ENCODE measurements at places on chromosomes 2 and 18.

GRCh38 chr2:11410101-11410500 is 55.9 kb downstream of the E2F6 start:
- no peak for DNase-seq

DNA sequence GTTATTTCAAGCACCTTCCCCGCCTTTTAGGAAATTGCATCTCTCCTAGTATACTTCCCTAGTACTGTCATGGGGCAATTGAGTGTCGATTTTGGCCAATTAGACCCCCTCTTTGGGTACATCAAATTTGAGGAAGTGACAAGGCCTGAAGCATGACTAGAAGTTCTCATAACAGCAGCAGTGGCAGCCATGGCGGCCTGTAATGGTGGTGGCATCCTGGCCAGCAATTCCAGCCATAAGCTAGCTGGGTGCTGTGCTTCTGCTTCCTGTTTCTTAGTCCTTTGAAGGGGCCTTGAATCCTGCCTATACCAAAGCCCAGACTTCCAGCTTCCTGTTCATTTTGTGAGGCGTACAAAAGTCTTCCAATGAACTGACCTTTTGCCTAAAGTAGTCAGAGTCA is 523.1 kb downstream of the PLCL1 start:
- DNase-seq = no peak

- DNase-seq = no peak
Observed at GRCh38 chr2:9692456-9693195, 61.8 kb upstream of the YWHAQ start.

DNA sequence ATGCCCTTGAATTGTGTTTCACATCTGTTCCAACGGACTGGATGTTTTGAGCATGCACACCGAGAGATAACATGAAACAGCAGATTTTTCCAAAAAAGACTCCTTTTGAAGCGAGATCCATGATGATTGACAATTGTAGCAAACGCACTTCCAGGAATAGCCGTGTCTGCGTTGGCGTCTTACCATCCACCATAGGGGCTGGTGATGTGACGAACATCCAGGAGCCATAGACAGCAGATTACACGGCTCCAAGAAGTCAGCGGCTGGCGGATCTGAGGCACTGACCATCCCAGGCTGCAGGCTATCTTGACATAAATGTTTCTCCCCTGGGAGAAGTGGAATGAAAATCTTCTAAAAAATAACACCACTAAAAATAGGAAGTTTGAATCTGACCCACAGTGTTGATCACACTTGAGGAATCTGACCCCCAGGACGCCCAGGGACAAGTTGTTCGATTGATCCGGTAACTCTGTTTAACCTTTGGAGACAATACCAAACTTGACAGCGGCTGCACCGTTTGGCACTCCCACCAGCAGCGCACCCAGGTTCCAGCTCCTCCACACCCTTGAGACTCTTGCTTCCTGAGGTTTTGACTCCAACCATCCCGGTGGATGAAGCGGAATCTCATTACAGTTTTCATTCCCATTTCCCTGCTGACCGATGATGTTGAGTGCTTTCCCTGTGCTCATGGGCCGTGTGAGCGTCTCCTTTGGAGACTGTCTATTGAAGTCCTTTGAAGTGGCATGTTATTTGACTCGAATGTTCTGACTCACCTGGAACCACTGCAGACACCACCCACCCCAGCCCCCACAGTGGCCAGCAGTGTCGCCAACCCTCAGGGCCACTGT is 140.0 kb upstream of the GPC1 start:
- no peak for DNase-seq

DNA sequence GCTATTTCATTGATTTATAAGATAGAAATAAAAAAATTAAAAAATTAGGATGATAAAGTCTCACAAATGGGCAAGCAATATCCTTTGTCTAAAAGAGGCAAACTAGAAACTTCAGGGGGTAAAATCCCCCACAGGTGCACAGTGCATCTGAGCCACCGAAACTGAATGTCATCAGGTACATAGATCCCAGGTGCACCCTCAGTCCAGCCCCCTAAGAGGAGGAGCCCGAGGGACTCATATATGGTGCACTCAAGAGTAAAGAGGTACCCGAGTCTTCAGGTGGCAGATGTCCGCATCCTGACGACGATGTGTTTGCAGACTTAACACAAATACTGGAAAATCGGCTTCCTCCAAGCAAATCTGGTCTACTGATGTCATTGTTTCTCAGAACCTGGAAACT is 11.3 kb downstream of the QPCT start:
- DNase-seq = no peak

- DNase-seq = peak; percentile 30
Observed at GRCh38 chr2:96174251-96175144, 29.3 kb upstream of the DUSP2 start.

- DNase-seq = no peak
Observed at GRCh38 chr2:6971502-6971901, 54.3 kb downstream of the RNF144A start.

GRCh38 chr2:182522405-182522896 is 95.6 kb upstream of the PDE1A start:
- DNase-seq = no peak

GRCh38 chr2:172865422-172865821 is 129.8 kb downstream of the RAPGEF4 start:
- no peak for DNase-seq

DNA sequence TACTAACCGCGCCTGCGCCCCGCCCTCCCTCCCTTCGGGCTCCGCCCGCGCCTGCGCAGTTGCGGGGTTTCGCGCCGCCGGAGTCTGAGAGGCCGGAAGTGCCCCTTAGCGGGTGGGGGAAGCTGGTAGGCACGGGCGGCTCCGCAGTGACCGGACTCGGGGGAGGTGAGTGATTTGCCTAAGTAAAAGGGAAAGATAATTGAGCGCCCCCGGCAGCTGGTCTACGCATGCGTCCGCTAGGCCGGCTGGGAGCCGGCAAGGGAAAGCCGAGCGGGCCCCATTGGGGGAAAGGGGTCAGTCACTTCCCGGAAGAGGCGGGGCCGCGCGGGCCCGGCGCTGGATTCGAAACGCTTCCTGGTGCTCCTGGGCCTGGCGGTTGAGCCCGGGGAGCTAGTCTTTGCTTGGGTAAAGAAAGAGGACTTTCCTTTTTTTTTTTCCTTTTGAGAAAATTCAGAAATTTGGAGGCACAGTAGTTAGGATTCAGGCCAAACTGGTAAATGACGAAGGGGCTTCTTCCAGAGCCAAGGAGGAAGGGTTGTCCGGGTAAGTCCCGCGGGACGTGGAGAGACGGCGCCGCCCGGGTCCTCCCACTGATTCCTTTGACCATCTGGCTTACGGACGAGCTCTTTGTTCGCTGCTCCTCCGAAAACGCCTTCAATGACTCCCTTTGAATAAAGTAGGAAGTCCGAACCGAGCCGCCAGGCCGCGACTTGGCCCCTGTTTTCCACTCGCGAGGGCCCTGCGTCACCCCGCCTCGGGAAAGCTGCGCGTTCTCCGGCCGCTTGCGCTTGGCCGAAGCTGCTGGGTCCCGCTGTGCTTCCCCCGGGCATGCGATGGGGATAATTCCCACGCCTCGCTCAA is at the start of the genes GEN1 and SMC6:
Gene GEN1, plus strand, starts transcription at position 336 of the 861 bp plus-strand sequence. CDS start 5,806 bp downstream, outside the sequence.
Gene SMC6, minus strand, starts transcription at position 8 of the 861 bp plus-strand sequence. CDS start 7,864 bp downstream, outside the sequence.
- peak; percentile 91 for DNase-seq

DNA sequence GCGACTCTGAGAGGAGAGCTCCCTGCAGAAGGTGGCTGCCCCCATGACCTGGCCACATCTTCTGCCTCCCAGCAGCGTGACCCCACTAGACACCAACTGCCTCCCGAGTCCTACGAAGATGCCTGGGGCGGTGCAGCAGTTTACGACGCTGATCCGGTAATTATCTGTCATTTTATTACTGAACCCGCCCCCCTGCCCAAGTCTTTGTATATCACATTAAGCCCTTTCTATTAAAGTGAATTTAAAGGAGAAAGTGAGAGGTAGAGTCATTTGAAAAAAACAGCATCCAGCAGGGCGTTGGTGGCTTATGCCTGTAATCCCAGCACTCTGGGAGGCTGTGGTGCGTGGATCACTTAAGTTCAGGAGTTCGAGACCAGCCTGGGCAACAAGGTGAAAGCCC is 33.4 kb downstream of the ABCG8 start:
- DNase-seq = no peak

GRCh38 chr2:140797718-140798117 is 1333.1 kb downstream of the LRP1B start:
- no peak for DNase-seq

- DNase-seq = no peak
Observed at GRCh38 chr2:158914731-158915130, 53.7 kb upstream of the TANC1 start.

GRCh38 chr2:88896971-88897370 is 205.5 kb downstream of the RPIA start:
- DNase-seq = no peak

DNA sequence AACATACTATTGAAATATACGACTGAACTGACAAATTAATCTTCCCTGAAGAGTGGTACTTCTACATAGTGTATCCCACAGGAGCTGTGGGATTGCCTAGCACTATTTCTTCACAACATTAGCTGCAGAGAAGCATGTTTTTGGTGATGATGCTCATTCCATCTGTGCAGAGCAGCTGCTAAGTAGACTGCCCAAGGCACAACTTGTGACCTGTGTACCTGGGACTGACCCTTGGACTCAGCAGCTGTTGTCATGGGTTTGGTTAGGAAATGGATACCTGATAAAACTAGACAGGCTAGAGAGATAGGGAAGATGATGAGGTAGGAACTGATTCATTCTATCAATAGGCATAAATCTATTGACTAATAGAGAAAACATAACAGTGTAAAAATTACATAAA is 1204.0 kb downstream of the DSC3 start:
- DNase-seq = no peak

- no peak for DNase-seq
Observed at GRCh38 chr18:42131066-42131929, 176.3 kb downstream of the PIK3C3 start.

DNA sequence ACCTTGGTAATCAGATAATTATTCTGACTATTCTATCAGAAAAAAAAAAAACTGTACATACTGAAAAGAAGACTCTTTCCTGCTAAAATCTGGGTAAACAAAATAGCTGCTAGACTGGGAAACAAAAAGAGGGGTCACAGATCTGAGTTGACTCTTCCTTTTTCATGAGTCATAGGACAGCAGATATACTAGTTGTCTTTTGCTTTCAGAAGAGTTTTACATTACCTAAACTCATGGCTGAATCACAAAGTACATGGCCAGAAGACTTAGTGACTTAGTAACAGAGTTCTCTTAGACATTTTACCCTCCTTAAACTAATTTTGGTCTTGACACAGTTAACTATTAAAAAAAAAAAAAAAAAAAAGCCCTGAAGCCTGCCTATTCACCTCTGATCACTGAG is 834.0 kb upstream of the FSHR start:
- DNase-seq = no peak

DNA sequence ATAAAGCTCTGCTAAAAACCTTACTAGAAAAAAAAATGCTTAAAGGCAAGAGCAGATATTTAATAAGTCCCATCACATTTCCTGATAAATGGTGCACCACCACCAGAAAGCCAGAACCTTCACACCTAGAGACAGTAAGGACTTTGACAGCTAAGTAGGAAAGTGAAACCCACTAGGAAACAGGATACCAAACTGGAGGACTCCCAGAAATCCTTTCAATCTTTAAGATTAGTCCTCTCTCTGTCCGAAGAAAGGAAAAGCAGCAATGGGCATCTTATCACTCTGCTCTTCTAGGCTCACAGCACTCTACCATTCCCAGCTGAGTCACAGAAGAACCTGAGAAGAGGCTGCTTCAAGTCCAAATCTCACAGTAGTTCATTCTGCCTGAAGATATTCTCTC is 3.7 kb downstream of the DYM start:
- DNase-seq = no peak

- no peak for DNase-seq
Observed at GRCh38 chr2:174664084-174664759, 66.6 kb upstream of the WIPF1 start.

GRCh38 chr18:63997606-63998005 is 27.7 kb downstream of the SERPINB8 start:
- no peak for DNase-seq

DNA sequence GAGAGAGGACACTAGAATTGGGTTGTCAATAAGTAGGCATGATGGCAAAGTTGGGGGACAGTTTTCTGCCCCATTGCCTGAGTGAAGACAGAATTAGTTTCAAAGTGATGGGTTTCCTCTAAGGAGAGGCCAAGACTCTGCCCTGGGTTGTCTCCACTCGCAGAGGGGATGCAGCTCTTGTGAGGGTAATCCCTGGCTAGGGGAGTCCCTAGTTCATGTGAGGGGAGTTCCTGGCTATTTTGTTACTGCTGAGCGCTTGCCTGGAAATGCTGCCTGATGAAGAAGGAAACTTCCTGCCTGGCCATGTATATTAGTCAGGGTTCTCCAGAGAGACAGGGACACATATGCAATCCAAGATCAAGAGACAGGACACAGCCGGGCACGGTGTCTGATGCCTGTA is 501.5 kb downstream of the BCL11A start:
- DNase-seq = no peak

- no peak for DNase-seq
Observed at GRCh38 chr2:162607915-162608314, 230.7 kb downstream of the KCNH7 start.

- no peak for DNase-seq
Observed at GRCh38 chr2:155546721-155547555, 785.6 kb downstream of the NR4A2 start.

GRCh38 chr2:64274399-64275173 is 130.4 kb upstream of the PELI1 start:
- no peak for DNase-seq

GRCh38 chr2:102350137-102350793 is 5.3 kb upstream of the IL18R1 start:
- no peak for DNase-seq

DNA sequence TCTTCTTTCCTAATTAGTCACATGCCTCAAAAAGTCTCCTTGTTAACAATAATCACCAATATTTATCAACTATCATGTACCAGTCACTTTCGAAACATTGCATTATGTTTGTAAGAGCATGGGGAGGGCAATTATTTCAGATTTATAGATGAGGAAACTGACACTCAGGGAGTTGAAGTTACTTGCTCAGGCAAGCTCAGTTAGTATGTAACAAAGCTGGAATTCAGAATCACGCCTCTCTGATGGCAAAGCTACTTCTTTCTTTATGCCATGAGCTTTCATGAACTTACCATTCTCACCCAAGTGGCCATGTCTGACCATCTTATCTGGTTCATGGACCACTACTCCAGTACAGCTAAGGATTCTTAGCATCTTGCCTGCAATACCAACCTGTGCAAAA is 183.4 kb upstream of the TANK start:
- no peak for DNase-seq

DNA sequence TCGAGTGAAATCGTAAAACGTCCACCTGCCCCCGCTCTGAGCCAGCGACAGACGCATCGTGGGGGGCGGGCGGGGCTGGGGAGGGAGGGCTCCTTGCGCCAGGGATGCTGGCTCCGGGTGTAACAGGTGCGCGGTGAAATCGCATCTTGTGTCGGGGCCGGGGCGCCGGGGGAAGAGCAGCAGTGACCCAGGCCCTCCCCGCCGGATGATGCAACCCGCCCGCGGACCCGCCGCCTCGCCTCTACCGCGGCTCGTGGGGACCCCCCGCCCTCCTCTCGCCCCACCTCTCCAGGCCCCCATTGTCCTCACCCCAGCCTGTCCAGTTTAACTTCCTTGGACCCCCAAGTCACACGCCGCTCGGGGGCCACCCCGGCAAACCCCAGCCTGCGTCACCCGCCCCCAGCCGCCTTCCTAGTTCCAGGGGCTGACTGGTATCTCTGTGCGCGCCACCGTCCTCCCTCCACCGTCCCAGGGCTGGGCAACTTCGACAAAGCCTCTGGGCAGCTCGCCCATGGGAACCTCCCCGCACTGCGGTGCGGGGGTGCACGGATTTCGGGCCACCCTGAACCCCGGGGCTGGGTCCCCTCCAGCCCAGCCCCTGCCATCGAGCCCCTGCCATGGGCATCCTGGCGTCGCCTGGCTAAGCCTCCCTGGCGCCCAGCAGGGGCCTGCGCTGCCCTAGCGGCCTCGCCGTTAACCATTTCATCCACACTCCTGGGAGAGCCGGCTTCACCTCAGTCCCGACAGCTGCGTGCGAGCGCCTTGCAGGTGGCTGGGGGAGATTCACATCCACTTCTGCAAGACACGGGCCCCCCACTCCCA is 799 bp upstream of the KIF1A start:
- no peak for DNase-seq
